Effector CD8-positive, alpha-beta T cell (primary cell): ENCODE measurements at places on chromosomes 5 and 9.

GRCh38 chr5:58260243-58260642, 199.6 kb downstream of the PLK2 start:
- DNase-seq: no peak

GRCh38 chr5:178449163-178450070, 140.8 kb downstream of the COL23A1 start:
- no peak for DNase-seq

DNA sequence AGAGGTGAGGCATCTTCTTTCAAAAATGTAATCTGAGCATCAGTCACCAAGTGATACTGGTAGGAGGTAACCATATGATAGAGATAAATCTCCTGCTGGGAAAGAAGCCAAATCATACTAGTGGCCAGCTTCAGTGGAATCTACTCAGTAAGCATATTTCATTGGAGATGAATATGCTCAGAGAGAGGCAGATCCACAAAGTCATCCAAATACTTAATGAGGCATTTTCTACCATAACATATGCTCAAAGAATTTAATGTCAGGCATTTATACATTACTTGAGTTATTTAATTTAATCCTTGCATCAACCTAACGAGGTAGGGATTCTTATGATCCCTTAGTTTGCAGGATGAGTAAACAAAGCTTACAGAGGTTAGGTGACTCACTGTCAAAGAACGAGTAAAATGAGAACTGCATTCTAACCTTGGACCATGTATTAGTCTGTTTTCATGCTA, 50.9 kb upstream of the DMRTA1 start:
- no peak for DNase-seq

- DNase-seq: no peak
Measured at GRCh38 chr5:21654-22233, 70.2 kb upstream of the PLEKHG4B start.

GRCh38 chr5:176427971-176428370, 11.6 kb upstream of the CLTB start:
- DNase-seq: no peak

DNA sequence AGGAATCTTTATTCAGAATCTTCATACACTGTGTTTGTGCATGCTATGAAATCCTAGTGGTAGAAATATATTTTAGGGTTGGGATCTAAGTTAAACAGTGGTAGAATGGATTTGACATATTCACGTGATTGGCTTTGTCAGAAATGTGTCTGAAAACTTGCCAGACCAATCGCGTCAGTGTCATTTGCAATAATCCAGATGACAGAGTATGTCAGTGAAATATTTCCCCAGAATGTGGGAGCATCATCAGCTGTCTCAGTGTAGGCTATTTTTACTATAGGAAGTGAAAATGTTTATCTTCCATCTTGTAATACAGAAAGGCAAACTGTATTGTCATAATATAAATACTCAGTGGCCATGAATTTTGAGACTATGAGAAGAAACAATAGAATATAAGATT, 220.6 kb upstream of the EDIL3 start:
- DNase-seq: no peak

GRCh38 chr9:84697509-84698114, 28.1 kb downstream of the NTRK2 start:
- no peak for DNase-seq

GRCh38 chr5:171570244-171570825, 150.9 kb downstream of the FGF18 start:
- no peak for DNase-seq

DNA sequence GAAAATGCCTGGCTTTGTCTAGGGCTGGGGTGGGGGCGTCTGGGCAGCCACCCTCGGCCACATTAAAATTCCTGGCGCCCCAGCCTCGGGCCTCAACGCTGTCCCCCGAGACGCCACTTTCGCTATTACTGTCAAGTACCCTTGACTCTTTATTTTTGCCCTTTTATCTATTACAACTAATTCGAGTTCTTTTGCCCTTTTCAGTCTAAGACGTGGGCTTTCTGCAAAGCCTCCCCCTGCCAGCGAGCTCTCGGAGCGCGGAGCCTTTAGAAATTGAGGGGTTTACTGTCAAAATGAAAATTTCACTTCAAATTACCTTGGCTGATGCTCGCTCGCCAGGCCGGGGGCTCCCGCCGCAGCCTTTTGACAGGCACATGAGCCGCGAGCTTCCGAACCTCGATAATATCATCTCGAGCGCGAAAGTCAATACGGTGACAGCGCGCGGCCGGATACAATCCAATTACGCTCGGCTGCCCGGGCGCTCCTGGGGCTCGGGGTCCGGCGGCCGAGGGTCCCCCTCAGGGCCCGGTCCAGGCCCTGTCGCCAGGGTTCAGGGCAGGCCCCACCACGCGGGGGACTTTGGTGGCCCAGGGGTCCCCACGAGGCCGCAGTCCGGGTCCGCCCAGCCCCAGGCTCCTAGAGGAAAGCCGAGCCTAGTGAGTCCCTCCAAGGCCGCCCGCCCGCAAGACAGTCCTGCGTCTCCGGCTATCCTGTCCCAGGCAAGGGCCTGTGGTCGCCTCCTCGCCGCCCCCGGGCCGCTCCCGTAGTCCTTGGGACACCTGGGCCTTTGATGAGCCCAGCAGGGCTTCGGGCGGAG, 6.7 kb downstream of the IRX4 start:
- DNase-seq: no peak

DNA sequence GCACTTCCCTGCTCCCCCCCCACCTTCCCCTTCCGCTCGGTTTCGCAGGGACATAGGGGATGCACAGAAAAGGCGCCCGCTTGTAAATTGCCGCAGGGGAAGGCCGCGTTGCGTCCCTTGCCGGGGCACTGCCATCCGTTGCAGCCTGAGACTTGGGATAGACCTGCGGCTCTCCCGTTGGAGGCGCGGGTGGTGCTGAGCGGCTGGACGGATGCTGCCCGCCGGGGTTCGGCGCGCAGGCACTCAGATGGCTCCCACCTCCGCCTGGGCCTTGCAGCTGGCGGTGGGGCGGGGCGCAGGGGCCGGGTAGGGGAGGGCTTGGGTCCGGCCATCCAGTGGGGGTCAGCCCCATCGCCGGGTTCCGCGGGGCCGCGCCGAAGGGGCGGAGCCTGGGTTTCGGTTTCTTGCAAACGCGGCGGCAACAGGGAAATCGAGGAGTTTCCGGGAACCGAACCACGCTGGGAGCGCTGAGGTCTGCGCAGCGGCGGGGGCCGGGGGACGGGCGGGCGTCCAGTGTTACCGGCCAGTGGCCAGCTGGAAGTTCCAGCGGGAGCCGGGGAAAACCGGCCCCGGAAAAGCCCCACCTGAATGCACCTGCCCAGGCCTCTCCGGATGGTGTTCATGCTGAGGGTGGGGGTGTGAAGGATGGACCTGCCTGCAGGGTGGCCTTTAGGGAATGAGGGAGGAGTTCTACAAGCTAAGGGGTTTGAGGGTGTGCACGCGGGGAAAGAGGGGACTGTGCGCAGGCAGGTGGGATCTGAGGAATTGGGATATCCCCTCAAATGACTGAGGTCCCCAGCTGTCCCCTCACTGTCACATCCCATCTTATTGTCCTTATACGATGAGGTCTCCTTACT, 6.3 kb upstream of the IRF1 start:
- DNase-seq: peak; percentile 48

DNA sequence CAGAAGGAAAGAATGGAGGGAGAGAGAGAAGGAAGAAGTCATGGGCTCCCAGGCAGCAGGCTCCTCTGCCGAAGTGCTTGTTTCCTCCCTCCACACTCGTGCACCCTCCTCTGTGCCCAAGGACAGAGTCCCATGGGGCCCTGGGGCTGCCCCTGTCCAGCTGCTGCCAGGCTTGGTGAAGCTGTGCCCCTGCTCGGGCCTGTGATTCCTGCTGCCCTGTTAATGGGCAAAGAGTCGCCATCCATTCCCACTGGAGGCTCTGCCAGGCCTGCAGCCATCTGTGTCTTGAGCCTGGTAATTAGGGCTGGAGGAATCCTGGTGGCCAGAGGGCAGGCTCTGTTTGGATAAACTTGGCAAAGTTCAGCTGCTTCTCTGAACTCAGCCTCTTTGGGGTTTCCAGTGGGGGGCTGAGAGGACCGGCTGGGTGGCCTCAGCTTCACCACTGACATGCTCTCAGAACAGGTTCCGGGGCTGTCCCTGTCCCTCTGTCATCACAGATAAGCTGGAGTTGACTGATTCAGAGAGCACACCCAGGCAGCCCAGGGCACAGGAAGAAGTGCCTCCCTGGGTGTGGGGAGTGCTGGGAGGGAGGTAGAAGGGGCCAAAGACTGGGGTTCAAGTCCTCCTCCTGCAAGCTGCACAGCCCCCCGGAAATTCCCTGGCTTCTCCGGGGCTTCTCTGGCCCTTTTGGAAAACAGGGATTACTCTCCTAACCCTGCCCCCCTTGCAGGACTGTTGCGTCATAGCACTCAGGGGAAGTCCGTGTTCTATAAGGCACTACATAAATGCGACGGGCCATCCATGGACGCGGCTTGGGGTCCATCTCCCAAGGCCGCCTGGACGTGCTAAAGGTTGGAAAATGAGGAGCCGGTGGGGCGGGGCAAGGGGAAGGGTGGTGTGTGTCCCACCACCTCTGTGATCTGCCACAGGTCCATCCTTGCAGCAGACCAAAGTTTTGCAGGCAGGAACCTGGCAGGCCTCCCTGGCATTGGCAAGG, 154.8 kb downstream of the PAX5 start:
- no peak for DNase-seq

DNA sequence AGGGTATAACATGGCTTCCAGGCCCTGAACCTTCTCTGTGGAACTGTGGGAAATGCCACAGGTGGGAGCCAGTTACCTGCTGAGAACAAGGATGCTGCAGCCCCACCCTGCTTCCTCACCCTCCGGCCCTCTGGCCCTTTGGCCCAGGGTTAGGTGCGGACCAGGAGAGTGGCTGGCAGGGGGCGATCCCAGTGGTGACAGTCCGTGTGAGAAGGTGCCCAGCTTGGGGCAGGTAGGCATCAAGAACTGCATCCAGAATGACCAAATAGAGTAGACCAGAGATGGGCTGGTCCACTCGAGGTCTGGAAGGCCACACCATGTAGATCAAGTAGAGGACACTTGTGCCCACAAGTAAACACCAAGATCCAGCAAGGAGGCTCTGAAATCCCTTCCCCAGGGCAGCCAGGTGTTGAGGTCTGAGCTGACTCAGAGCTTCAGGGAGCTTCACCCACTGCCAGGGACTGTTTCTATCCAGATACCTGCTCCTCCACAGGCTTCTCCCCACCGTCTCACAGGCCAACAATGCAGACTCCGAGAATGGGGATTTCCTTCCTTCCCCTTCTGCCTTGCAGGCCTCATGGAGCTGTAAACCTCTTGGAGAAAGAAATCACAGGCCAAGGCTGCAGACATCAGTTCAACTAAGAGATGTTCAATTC, 61.4 kb upstream of the ZSWIM6 start:
- DNase-seq: no peak

DNA sequence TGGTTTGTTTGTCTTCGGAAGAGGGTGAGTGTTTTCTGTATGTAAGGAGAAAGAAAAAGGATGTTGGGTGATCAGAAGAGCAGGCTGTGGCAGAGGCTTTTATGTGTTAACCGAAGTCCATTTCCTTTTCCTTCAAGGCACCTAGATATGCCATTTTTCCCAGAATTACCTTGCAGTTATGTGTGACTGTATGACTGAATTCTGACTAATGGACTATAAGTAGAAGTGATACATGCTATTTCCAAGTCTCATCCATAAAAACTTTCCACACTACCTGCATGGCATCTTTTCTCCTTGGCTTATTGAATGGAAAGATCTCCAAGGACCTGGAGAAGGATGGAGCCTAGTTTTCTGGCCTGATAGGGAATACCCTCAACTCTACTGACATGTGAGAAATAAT, 10.6 kb upstream of the NDUFS4 start:
- no peak for DNase-seq

DNA sequence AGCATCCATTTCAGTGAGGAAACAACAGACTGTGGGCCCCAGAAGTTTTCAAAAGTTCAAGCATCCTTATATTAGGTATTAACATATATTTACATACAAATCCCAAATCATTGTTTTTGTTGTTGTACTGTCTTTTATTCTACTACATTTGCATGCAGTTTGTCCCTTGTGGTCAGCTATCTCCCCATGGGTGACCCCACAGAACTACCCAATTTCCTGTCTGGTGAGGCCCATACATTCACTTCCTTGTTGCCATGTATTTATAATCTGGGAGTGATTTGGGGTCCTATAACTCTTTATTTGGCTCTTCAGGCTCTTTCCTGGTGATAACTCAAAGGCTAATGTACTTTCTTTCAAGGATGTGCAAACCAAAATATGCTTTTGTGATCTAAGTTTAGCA, 3.3 kb upstream of the CD180 start:
- DNase-seq: no peak

GRCh38 chr9:112542593-112543292, 56.1 kb downstream of the KIAA1958 start:
- no peak for DNase-seq

- DNase-seq: no peak
Measured at GRCh38 chr9:128099932-128100491, 27.5 kb downstream of the PTGES2 start.

GRCh38 chr5:112681481-112681908, 56.2 kb upstream of the APC start:
- no peak for DNase-seq
